Stimulated activated CD8-positive, alpha-beta memory T cell treated with anti-CD3 and anti-CD28 coated beads, Interleukin-12 subunit alpha, Interleukin-12 subunit beta, amount 100 ng/mL, for 4 hours (primary cell): ENCODE measurements at places on chromosomes 4 and X.
A peak's percentile ranks its signal among the peaks of the same experiment; 100 is the strongest.

- DNase-seq = no peak
Observed at GRCh38 chr4:118858779-118859178, 22.9 kb upstream of the SEC24D start.

DNA sequence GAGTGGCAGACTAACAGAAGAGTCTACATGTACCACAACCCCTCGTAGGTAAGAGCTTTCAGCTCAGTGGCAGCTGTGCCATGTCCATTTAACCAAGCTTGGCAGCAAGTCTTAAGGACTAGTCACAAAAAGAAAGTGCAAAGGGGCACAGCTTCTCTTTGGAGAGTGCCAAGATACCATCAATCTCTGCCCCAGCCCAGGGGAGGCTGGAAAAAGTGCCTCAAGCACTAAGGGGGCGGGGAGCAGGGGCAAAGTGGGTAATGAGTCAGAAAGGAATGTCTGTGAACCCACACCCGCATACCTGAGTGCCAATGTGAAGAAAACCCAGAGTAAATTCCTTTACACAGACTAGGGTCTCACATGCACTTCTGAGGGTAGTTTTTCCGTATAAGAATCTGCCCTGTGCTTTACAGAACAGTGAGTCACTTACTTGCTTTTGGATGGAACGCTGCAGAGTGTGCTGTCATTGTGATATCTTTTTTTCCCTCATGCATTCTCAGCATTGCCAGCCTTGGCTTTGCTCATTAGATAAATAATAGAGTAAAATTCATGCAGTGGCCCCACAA is 219.8 kb downstream of the ZNF674 start:
- peak; percentile 23 for DNase-seq

DNA sequence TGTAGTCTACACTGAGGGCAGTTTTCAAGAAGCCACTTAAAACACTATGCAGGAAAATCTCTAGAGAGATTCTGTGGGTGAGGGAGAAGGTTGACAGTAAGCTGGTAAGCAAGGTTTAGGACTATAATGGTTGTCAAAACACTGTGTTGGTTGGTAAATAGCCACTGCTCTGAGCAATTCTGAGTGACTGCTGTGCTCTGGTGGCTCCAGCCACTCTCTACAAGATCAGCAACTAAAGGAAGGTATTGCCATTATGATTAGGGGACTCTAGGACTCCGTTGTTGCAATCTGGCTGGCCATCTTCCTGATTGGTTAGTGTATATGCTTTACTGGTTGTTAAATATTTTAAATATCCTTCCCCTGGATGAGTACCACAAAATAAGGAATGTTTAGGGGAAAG is 5.5 kb upstream of the FAM47E start:
- DNase-seq = no peak

- no peak for DNase-seq
Observed at GRCh38 chr4:88002786-88003185, 4.6 kb upstream of the PKD2 start.

DNA sequence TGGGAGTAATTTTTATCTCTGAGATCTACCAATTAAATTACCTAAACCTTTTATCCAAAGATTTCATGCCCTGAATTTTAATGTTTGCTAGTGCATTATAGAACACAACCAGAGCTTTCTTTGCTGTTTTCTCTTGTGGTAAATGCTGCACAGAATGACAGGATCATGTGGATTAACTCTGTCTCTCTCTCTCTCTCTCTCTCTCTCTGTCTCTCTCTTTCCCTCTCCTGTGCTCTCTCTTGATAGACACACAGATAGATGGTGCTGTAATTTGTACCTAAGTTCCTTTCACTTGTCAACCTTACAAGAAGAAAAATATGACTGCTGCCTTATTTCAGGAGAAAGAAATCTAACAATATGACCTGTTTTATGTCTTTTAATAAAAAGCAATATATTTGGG is 211.2 kb upstream of the WDFY3 start:
- DNase-seq = no peak

DNA sequence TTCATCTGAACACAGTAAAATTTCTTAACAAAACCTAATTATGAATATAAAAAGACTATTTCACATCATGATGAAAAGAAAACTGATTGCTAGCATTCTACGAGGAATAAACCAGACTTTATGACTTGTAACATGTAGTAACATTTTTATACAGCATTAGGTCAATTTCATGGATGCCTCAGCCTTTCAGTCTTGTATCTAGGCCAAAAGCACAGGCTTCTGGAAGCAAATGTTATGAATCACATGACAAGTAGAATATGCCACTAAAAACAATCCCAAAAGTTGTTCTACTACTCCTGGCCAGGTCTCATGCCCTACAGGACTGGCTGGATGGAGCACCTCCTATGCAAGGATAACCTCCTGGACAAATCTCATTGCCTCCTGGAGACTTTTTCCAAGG is 101.2 kb downstream of the ARHGAP6 start:
- DNase-seq = no peak

DNA sequence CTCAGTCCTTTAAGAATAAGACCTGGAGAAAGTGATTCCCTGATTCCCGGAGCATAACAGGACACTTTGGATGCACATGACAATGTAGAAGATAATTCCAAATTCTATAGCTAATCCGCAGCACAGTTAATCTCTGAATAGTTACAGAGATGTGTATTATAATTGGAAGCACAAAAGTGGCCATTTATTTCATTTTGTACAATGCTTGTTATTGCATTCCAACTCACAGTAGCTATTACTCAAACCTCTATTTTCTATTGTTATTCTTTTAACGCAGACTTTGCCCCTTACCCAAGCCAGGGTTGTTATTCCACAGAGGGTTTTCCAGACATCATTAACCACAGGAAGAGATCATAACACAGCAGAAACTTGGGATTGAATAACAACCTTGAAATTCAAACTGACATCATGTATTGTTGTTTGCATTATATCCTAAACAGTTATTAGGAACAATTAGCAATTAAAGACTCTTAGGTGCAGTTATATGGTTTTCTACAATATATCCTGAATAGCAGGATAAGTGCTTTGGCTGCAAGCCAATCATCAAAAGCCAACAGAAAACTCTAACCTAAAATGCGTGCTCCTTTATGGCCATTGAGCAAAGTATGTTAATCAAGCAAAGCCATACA is 984.0 kb upstream of the TENM3 start:
- no peak for DNase-seq

DNA sequence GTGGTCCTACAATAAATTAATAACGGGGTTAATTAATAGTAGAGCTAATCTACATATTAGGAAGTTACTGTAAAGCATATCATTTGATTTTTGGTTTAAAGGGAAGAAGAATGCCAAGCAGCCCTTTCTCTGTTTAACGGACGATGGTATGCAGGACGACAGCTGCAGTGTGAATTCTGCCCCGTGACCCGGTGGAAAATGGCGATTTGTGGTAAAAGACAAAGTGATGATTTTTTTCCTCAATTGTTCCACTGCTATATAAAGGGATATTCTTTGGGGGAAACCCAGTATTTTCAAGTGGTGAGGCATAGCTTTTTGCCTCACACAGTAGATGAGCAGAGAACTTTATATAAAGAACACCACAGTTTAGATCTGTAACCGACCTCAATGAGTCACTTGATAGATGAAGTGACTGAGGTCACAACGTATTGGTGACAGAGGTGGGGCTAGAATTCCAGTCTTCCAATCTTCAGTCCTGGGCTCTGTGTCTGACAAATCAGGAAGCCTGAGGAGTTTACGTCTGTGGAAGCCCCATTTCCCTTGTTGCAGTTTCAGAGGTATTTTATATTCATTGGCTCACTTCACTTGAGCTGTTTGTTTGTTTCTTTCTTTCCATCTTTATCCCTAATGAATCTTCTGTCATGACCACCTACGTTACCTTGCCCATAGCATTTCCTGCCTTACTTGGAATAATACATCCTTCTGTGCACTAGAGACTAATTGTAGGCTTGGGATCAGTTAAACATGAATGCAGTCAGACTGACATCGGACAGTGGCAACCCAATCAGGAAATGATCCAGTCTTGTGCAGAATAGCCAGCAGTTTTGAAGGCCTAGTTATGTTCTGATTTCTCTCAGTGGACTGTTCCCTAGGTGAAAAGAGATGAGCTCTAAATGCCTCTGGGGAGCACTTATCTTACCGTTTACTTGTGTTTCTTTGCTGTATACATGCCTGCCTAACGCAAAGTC is 30.1 kb downstream of the ZRSR2 start:
- DNase-seq = no peak

GRCh38 chr4:165088366-165088765 is 24.3 kb downstream of the TMEM192 start:
- no peak for DNase-seq

- no peak for DNase-seq
Observed at GRCh38 chr4:109296527-109296926, 5.9 kb downstream of the COL25A1 start.

DNA sequence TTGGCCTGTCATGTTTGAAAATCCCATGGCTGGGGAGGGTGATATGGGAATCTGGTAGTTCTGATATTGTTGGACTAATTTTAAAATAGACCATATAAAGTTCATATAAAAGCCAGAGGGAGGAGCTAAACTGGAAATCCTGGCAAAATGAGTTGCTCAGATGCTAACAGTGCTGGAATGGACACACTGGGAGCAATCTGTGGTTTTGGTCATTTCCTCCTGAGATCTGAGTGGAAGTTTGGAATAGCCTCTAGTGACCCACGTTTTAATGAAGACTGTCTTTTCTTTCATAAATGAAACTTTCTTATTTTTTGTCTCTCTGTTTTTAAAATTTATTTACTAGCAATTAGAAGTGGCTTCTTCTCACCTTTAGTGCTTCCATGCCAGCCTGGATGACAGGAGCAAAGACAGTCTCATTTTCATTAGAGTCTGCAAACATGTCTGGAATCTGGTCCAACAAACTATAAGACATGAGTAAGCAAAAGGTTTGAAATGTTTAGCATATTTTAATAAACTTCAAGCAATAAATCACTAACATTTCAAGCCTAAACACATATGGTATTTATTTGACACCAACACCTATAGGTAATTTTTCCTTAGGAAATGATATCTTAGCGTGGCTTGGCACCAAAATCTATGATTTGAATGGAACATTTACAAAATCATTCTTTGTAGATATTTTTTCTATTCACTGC is 66.6 kb downstream of the METTL14 start:
- no peak for DNase-seq

GRCh38 chrX:110442635-110443034 is 84.0 kb downstream of the RTL9 start:
- DNase-seq = no peak

GRCh38 chrX:1205681-1206611 is 6.5 kb downstream of the CRLF2 start:
- no peak for DNase-seq

GRCh38 chrX:106331606-106332005 is 163.5 kb downstream of the PWWP3B start:
- DNase-seq = no peak

GRCh38 chr4:142844782-142845181 is 1.3 kb downstream of the INPP4B start:
- DNase-seq = no peak

GRCh38 chr4:29708473-29708872 is 1011.7 kb upstream of the PCDH7 start:
- DNase-seq = no peak

GRCh38 chrX:7706032-7706431 is 136.9 kb upstream of the VCX start:
- DNase-seq = no peak

GRCh38 chr4:55989766-55990165 is 41.0 kb downstream of the CEP135 start:
- DNase-seq = no peak

DNA sequence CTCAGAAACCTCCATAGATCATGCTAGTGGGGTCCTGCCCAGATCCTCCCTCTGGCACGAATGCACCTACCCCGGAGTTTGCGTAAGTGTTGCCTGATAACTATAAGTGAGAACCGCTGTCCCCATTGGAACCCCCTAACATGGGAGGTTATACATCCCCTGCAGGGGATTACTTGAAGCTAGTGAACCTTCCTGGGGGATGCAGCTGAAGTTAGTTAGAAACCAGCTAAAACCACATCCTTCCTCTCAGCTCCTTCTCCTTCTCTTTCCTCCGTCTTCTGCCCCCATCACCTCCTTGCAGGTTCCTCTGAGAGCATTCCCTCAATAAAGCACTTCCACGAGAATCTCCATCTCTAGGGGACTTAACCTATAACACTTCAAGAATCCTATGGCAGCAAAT is 95.0 kb downstream of the ZNF827 start:
- no peak for DNase-seq

DNA sequence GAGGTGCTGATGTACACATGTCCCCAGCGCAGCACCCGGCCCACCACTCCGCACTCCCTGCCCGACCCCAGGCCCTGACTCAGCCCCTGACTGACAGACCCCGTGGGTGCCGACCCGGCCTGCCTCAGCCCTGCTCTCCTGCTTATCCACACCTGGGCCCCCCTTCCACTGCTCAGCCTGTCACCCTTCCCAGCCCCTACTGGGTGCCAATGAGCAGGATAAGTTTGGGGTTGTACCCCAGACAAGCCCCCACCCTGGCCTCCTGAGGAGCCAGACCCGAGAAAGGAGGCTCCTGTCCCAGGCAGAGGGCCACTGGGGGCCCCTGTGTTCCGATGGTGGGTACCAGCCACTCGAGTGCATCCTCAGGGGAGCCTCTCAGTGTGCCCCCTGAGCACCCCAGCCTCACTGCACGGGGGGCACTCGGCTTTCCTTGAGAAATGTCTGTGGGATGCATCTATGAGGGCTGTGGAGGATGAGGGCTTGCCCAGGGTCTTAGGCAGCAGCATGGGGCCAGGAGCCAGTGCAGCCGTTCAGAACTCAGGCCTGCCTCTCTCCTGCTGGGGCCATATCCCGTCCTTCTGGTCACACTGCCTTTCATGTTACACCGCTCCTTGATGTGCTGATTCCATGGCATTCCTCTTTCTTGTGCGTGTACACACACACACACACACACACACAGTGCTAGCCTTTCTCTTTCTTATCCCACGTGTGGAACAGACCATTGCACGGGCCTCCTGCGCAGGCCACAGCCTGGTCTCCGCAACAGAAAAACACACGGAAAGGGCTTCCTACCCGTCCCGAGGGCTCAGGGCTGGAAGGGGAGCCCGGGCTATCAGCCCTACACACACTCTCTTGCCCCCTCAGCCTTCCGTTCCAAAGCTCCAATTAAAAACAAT is 220.1 kb upstream of the PSAPL1 start:
- DNase-seq = no peak

DNA sequence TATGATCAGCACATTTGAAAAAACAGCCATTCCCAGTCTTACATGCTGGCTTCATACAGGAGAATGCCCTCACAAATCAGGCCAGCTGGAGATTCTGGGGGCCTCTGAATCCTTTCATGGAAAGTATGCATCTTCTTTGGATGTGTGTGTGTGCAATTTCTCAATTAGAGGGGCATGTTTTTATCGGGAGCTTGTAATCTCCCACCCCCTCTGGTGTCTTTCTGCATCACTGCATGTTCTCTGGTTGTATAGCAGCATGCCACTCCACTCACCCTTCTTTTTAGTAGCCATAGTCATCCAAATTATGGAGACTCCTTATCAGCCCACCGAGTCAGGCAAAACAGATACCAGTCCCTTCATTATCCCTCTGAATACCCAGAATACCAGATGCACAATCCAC is 282.2 kb upstream of the SLIT2 start:
- no peak for DNase-seq

DNA sequence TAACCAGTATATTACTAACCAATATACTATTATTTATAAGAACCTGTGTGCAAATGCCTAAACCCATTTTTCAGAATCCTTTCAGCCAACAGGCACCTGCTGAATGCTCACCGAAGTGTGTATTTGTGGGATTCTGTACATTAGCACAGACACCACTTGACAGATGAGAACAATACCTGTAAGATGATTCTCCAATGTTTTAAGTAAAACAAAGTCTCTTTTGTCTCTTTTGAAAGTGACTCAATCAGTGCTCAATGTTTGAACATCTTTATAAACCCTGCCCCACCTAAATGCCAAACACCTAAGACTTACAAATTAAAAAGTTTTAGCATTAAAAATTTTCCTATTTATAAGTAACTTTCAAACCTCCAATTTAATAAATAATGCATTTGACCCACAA is 763 bp downstream of the ASB9 start:
- no peak for DNase-seq
